Myocyte (in vitro differentiated cells): ENCODE measurements at places on chromosomes 13 and 19.

DNA sequence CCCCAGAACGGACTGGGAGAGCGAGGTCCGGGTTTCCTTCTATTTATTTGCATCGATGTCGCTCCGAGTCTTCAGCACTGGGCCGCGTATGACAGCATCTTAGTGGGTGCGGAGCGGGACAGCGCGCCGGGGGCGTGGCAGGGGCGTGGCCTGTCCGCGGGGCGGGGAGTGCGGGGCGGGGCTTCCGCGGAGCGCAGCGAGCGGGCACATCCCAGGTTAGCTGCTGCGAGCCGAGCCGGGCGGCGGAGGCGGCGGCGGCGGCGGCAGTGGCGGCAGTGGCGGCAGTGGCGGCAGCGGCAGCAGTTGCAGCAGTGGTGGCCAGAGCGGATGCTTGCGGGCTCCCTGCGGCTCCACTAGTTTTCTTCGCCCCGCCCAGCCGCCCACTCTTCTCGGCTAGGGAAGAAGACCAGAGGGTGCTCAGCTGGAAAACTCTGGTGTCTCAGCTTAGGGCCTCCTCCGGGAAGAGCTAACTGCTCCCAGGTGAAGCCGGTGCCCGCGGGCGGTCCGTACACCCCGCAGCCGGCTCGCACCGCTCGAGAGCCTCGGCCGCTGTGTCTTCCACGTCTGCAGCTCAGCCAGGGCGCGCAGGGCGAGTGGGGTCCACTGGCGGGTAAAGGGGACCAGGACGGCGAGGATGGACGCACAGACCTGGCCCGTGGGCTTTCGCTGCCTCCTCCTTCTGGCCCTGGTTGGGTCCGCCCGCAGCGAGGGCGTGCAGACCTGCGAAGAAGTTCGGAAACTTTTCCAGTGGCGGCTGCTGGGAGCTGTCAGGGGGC, at the start of gene GPC5:
Gene GPC5, plus strand, starts transcription at position 209 of the 776 bp plus-strand sequence.
- DNase-seq = peak; percentile 62

- DNase-seq = no peak
These were observed 295.8 kb downstream of the TEX29 start for GRCh38 chr13:111616203-111616602.

DNA sequence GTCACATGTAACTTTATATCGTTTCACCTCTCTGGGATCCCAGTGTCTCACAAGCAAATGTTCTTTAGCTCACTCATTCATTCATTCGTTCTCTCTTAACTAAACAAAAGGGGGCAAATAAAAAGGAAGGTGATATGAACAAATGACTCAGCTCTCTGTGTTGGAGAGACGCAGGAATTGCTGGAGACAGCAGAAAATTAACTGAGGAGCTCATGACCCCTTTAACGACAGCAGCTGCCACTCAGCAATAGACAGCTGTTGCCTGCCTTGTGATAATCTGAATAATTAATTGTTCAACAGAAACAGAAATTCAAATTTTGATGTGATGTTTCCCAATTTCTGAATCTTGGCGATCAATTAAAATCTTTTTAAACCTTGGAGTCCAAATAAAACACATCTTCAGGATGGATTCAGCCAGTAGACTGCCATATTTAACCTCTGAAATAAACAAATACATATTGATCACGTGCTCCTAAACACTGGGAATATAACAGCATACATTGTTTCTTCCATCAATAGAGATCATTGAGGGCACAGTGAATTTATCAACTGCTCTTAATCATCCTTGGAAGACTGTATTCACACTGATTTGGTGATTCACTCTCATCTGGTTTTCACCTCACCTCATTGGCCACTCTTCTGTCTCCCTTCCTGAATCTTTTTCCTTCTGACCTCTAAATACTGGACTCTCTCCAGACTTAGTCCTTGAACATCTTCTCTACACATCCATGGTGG, 63.3 kb downstream of the MBNL2 start:
- peak; percentile 41 for DNase-seq

DNA sequence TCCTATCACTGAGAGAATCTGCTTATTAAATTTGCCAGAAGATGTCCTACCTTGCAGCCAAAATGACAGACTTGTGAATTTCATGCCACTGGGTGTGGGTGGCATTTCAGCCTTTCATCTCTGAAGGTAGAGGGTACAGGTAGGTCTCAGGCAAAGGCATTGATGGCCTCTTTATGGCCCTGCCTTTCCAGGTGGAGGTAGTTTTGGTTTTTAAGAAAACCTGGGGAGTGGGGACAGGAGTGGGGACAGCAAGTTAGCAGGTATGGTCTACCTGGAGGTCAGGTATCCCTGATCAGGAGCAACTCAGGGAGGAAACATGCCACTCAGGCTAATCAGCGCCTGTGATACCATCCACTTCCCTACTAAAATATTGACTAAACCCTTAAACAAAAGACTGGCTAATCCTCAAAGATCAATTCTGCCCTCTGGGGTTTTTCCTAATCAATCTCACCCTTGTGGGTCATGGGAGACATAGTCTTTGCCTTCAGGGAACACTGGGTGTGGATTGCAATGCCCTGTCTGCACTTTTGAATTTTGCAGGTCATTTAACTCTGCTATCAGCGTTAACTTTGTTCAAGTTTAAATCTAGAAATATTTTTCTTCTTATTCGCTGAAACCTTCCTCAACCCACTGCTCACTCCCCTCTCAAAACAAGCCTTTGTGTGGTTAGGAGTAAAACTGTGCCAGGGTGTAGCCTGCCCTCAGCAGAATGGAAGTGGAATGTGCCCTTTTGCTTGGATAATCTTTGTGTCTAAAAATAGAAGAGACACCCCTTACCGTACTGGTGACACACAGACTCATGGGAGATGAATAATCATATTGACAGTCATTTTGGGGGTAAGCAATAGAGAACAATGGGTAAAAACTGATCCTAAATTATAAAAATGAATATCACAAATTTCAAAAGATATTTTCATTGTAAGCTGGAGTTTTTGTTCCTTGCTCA, 233.7 kb downstream of the COG6 start:
- peak; percentile 53 for DNase-seq

- no peak for DNase-seq
These were observed 6.5 kb downstream of the INSR start for GRCh38 chr19:7287722-7288121.

- DNase-seq = peak; percentile 57
These were observed 7.0 kb upstream of the WBP4 start for GRCh38 chr13:41054212-41054877.
